ENCODE measurements at places on chromosomes 5 and 9.
A peak's percentile ranks its signal among the peaks of the same experiment; 100 is the strongest.

DNA sequence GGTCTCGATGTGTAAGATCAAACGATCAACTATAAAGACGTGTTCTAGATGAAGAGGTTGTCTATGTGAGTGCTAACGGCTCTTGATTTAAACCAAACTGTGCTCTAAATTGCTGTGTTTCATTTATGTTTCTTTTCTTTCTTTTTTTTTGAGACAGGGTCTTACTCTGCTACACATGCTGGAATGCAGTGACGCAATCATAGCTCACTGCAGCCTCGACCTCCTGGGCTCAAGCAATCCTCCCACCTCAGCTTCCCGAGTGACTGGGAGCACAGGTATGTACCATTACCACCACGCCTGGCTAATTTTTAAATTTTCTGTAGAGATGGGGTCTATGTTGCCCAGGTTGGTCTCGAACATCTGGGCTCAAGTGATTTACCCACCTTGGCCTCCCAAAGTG is 24.0 kb upstream of the RNF130 start:
- no peak for DNase-seq

GRCh38 chr5:129379406-129379805 is 80.7 kb upstream of the ADAMTS19 start:
- DNase-seq: no peak

DNA sequence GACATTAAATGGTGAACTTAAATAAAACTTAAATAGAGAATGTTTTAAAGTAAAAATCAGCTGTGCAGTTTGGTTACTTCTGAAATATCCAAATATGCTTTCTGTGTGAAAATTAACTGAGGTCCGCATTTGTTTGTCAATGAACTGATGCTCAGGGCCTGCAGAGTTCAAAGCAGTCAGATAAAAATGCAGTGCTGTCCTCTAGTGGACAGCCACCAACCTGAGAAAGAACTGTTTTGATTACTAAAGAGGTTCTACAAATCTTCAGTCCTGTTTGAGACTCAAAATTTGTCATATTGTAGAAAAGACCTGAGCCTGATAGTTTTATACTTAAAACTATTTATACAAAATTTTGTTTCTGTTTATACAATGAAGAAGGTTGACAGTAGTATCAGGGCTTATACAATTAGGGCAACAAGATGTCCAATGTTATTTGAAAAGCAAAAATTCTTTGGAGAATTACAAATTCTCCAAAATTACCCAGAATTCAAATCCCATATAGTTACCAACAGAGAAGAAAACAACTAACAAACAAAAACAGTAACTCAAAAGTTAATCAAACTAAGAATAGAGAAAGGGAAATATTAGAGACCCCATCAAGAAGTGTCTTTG is 232.3 kb upstream of the TBCA start:
- peak; percentile 60 for DNase-seq

GRCh38 chr9:134346151-134346550 is 19.9 kb downstream of the RXRA start:
- DNase-seq: no peak

DNA sequence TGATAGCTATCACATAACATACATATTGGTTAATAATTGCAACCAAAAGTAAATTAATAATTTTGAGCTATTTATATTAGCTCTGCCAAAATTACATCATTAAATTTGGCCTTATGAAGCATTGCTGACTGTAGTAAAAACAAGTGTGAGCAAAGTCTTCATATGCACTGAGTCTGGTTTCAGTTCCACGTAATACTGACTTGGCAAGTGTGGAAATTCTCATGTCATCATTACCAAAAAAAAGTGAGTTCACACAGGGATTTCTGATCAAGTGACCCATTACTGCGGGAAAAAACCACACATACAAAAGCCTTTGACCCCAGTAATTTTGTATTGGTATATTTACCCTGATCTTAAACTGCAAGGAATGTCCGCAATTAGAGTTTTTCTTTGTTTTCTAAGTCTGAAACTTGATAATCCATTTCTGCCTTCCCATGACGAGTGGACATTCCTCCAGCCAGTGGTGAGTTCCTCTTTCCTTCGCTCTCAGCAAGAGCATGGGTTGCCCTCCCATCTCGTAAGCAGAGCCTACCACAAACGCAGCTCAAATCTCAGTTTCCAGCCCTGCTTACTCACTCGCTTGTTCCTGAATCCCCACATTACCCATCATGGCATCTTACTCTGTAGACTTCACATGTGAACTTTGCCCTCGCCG is 220.2 kb upstream of the DMRT1 start:
- DNase-seq: no peak

GRCh38 chr5:107169867-107170266 is 500.9 kb downstream of the EFNA5 start:
- no peak for DNase-seq

- DNase-seq: no peak
These were observed 45.4 kb downstream of the ZNF618 start for GRCh38 chr9:113921396-113921925.

DNA sequence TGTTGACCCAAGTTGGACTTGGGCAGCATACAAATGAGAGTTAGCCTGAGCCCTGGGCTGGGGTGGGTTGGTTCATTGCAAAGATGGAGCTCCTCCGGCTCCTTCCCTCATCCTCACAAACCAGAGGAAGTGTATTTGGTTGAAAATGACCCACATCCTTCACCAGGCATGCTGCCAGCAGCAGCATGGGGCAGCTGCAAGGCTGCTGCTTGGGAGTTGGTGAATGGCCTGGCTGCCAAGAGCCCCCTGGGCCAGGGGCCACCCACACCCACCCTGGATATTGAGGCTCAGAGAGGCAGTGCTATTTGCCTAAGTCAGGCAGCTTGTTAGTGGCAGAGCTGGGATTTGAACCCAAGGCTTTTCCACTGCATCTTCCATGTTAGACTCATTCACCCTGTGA is 29.5 kb downstream of the PPARGC1B start:
- DNase-seq: no peak

GRCh38 chr5:172640139-172640538 is 924 bp upstream of the NEURL1B start:
- no peak for DNase-seq

DNA sequence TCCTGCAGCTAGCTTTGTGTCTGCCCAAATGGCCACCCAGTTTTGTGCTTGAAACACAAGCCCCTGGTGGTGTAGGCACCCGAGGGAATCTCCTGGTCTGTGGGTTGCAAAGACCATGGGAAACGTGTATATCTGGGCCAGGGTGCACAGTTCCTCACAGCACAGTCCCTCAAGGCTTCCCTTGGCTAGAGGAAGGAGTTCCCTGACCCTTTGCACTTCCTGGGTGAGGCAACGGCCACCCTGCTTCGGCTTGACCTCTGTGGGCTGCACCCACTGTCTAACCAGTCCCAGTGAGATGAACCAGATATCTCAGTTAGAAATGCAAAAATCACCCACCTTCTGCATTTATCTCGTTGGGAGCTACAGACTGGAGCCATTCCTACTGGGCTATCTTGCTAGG is 865.0 kb upstream of the ACO1 start:
- DNase-seq: no peak

DNA sequence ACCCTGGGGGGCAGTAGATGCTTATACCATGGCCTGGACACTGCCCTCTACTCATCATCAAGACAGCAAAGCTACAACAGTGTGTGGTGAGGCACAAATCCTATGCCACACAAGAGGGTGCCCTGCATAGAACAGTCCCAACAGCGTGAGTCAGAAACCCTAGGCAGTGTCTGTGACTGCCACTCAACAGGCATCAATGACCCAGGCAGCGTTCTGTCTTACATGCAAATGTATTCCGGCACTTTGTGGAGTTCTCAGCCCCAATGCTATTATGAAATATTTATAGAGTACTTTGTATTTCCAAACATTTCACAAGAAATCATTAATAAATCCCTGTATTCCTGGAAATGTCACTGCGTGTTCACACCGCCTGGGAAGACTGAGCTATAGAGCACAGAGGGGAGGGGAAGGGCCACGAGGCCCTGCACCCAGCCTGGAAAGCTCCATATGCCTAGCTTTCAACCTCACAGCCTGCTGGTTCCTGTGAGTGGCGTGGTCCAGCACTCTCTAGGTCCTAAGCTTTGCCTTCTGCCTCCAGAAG is 77.7 kb downstream of the NIPSNAP3B start:
- DNase-seq: no peak

GRCh38 chr5:66072031-66072430 is 72.1 kb upstream of the SREK1 start:
- no peak for DNase-seq

DNA sequence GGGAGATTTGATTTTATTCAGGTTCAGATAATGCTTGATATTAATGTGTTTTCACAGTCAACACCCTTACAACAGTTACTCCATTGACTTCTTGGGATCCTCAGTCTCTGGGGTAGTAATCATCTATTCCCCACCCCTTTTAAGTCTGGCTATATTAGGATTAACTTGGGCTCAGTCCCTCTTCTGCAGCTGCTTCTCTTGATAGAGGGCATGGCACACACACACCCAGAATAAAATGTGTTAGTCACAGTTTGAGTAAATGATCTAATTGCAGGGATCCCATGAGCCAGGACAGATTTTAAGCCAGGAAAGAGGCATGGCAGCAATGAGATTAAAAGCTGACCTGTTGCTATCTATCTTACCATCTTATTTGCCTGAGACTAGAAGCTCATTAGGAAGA is 53.7 kb upstream of the VLDLR start:
- DNase-seq: no peak

GRCh38 chr5:113950186-113950585 is 411.7 kb upstream of the KCNN2 start:
- DNase-seq: no peak

GRCh38 chr5:174827558-174827957 is 103.2 kb downstream of the MSX2 start:
- no peak for DNase-seq

DNA sequence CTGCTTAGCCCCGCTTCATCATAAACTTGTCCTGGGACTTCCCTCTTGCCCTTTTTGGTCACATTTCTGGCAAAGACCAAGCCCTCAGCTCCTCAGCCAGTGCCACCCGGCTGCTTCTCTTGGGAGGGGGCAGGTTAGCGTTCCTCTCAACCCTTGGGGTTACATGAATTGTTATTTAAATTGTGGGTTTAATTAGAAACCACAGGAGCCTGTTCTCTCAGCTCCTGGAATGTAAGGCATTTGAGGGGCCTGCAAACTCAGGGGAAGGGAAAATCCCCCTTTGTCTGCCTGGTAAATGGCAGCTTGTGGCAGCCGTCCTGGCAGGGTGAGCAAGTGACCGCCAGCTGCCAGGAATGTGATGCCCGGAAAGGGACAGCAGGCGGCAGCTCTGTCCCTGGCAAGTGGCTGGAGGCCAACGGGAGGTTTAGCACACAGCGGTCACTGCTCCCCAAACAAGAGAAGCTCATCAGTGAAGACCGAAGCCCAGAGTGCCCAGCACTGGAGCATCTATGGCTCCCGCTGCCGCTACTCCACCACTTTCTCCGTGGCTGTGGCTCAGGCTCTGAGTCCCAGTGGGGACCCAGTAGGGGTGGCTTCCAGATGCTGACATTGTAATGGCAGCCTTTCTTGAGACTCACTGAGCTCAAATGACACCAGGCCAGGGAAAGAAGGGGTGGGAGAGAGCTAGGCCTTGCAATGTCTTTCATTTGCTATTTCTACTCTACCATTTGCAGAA is 51.7 kb downstream of the SHB start:
- peak; percentile 34 for DNase-seq

GRCh38 chr9:76873056-76873792 is 32.7 kb downstream of the PRUNE2 start:
- no peak for DNase-seq

DNA sequence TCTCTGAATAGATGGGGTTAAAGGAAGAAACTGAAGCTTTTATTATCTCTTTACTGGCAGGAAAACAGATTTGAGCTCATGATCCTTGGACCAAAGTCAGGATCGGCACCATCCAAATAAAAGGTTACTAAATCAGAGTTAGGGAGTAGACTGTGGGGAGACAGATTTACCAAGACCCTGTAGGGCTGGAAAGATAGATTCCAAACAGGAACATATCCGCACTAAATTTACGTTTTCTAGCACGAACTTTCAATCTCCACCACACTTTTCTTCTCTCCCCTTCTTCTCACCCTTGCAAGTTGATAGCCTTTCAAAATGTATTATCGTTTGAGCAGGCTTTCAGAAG is 120.0 kb upstream of the HMHB1 start:
- no peak for DNase-seq

DNA sequence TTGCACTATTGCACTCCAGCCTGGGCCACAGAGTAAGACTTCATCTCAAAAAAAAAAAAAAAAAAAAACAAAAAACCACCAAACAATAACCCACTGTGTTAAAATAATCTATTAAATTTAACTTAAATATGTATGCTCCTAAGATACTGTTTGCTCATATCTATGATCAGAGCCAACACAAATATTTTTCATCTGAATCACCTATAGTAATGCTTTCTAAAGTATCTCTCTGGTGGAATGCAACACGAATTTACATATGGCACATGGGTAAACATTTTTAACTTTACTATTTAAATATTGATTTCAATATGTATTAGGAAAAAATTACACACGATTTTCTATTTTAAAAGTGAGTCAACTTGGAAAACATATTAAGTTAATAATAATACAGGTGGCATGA is 196.4 kb downstream of the RFX3 start:
- DNase-seq: no peak

DNA sequence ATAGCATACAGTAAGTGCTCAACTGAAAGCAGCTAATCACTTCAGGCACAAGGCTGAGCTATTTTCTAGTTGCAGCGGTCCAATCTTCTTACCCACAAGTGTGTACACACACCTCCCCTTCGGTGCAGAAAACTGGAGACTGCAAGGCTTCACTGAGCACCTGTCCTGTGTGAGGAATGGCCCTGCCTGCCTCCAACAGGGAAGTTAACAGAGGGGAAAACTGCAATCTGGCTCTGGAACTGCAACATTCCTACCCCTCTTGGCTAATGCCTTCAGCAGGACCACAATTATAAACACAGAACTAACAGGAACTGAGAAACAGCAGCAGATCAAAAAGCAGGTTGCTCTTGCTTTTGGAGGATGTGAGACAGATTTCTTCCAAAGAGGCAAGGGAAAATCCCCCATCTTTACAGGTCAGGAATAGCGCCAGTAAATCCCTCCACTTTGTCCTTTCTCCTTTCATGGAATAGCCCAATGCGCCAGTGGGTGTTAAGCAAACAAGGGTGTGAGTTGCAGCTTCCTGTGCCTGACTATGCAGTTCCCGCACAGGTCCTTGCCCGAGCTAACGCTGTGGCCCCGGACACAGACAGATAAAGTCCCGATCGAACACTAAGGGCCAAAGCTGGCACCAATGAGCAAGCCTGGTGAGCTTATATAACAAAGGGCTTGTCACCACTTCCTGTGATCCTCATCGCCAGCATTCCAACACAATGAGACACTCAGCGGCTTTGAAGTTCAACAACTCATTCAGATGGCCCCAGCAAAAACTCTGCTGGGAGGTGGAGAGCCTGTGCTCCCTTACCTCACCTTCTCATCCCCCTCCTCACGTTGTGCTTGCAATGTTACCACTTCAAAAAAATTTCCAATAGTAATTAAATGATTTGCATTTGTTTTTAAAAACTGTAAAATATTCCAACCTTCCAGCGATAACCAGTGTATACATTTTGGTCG is 21.5 kb downstream of the SHB start:
- DNase-seq: peak; percentile 95

GRCh38 chr9:133787754-133788025 is 49.5 kb upstream of the SARDH start:
- DNase-seq: no peak

Data from SW 1271 (cell line).